NAMALWA (cell line): ENCODE measurements at places on chromosomes 2 and 18.

GRCh38 chr18:69804776-69805501 is 142.7 kb downstream of the CD226 start:
- DNase-seq: no peak

- no peak for DNase-seq
Measured at GRCh38 chr2:220664272-220665107, 907.6 kb downstream of the EPHA4 start.

GRCh38 chr18:58339890-58340289 is 289.0 kb downstream of the ALPK2 start:
- no peak for DNase-seq

GRCh38 chr2:232458661-232459418 is 2.9 kb downstream of the ALPI start:
- no peak for DNase-seq

- no peak for DNase-seq
Measured at GRCh38 chr2:189076120-189076519, 101.9 kb downstream of the COL3A1 start.

DNA sequence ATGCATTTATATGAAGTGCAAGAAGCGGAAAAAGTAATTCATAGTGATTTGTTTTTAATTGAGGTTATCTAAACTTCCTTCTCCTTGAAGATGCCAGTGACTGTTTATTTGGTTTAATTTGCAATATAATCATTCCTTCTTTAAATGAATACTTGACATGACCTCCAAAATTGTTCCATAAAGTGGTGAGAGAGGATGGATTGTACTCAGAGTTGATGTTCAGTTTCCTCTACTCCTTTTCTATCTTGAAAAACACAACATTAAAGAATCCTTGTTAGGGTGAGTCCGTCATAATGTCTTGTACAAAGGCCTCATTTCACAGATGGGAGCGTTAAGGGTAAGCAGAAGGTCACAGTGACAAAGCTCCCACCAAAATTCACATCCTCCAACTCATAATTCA is 756.1 kb upstream of the KLHL29 start:
- DNase-seq: no peak

- no peak for DNase-seq
Measured at GRCh38 chr2:88053296-88053695, 2.3 kb downstream of the KRCC1 start.
